ENCODE measurements at places on chromosomes 5 and 9.
A peak's percentile ranks its signal among the peaks of the same experiment; 100 is the strongest.

- H3K4me3 ChIP-seq: no peak overlapping the region
- H3K27ac ChIP-seq: no peak overlapping the region
- no peak for DNase-seq
- no peaks in the 10 kb centered on the region for H3K36me3 ChIP-seq
These were observed 55.3 kb downstream of the ARSB start for GRCh38 chr5:78929833-78930232.

- no peak overlapping the region for H3K4me3 ChIP-seq
- no peak for DNase-seq
- H3K27me3 ChIP-seq: no peaks in the 10 kb centered on the region
- no peaks in the 10 kb centered on the region for H3K36me3 ChIP-seq
These were observed 58.6 kb upstream of the RANBP3L start for GRCh38 chr5:36360307-36360706.

GRCh38 chr5:74239261-74239660, 401.3 kb downstream of the ENC1 start:
- H3K4me3 ChIP-seq: no peak overlapping the region
- no peaks in the 10 kb centered on the region for H3K27me3 ChIP-seq
- DNase-seq: no peak

- no peak for DNase-seq
- H3K36me3 ChIP-seq: no peaks in the 10 kb centered on the region
- H3K27ac ChIP-seq: no peak overlapping the region
- H3K4me1 ChIP-seq: no peaks in the 10 kb centered on the region
- no peak overlapping the region for H3K4me3 ChIP-seq
- no peaks in the 10 kb centered on the region for H3K27me3 ChIP-seq
These were observed 12.0 kb downstream of the PKD2L2 start for GRCh38 chr5:137901011-137901817.

- H3K27ac ChIP-seq: no peak overlapping the region
- DNase-seq: no peak
- no peak overlapping the region for H3K4me3 ChIP-seq
- H3K27me3 ChIP-seq: no peaks in the 10 kb centered on the region
- no peaks in the 10 kb centered on the region for H3K36me3 ChIP-seq
- H3K4me1 ChIP-seq: no peaks in the 10 kb centered on the region
These were observed 415.6 kb upstream of the TNC start for GRCh38 chr9:115533511-115533910.

DNA sequence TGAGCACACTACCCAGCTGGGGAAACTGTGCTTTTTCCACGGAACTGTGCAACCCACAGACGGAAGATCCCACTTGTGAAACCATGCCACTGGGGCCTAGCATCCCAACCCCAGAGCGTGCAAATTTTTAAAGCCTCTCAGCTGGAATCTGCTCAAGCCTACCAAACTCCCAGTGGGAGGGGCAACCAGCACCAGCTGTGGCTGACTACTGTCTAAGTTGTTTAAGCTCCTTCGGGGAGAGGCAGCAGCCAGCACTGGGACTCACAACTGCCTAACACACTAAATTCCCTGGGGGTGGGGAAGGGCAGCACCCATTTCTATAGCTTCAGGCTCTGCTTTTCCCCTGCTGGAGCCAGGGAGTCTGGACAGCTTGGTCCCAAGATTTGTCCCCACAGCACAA, 287.6 kb upstream of the MSX2 start:
- H3K4me3 ChIP-seq: no peak overlapping the region
- no peaks in the 10 kb centered on the region for H3K36me3 ChIP-seq
- no peaks in the 10 kb centered on the region for H3K4me1 ChIP-seq
- H3K27ac ChIP-seq: no peak overlapping the region
- H3K27me3 ChIP-seq: no peaks in the 10 kb centered on the region
- DNase-seq: no peak

DNA sequence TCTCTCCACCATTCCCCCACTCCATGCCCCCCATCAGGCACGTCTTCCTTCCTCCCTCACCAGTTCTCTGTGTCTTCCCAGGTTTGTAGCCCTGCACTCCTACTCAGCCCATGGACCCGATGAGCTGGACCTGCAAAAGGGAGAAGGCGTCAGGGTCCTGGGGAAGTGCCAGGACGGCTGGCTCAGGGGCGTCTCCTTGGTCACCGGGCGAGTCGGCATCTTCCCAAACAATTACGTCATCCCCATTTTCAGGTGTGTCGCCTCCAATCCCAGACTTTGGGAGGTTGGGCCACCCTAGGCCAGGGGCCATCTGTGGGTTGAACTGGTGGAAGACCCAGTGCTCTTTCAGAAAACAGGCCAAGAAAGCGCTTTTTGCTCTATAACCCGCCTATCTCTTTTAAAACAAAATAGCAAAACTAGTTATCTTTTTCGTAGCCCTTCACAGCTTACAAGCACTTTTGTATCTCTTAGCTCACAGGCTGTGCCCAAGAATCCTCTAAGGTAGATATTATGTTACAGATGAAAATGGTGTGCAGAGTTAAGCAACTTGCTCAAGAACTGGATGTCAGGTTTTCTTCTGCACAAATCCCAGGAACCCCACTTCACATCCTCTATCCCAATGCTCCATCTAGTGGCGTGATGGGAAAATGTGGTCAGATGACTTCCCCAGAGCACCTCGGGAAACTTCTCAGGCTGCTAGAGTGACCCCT, 56.2 kb downstream of the PLAC8L1 start:
- H3K36me3 ChIP-seq: no peaks in the 10 kb centered on the region
- H3K4me1 ChIP-seq: peaks cover 5% of the 10 kb centered on the region
- no peak overlapping the region for H3K4me3 ChIP-seq
- no peaks in the 10 kb centered on the region for H3K27me3 ChIP-seq

DNA sequence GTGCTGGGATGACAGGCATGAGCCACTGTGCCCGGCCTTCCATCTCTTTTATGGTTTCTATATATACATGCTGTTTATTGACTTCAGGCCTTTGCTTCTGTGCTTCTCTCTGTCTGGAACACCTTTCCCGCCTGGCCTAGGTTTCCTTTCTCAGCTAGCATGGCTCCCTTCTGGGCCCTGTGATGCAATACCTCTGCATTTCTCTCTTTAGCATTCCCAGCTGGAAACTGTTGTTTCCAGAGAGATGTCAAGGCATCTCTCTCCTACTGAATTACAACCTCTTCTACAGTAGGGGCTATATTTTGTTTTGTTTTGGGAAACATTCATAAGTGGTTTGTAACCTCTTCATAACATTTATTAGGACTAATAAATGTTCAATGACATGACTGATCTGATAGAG, 57.1 kb downstream of the RPS23 start:
- no peaks in the 10 kb centered on the region for H3K27me3 ChIP-seq
- H3K4me1 ChIP-seq: no peaks in the 10 kb centered on the region
- no peak overlapping the region for H3K4me3 ChIP-seq

GRCh38 chr9:117377046-117377445, 37.8 kb downstream of the ASTN2 start:
- H3K4me3 ChIP-seq: no peak overlapping the region
- H3K4me1 ChIP-seq: no peaks in the 10 kb centered on the region
- H3K27ac ChIP-seq: no peak overlapping the region
- H3K36me3 ChIP-seq: no peaks in the 10 kb centered on the region

- H3K4me3 ChIP-seq: no peak overlapping the region
- no peaks in the 10 kb centered on the region for H3K4me1 ChIP-seq
- H3K27me3 ChIP-seq: no peaks in the 10 kb centered on the region
- no peaks in the 10 kb centered on the region for H3K36me3 ChIP-seq
These were observed 88.2 kb downstream of the PALM2AKAP2 start for GRCh38 chr9:109868207-109868606.

DNA sequence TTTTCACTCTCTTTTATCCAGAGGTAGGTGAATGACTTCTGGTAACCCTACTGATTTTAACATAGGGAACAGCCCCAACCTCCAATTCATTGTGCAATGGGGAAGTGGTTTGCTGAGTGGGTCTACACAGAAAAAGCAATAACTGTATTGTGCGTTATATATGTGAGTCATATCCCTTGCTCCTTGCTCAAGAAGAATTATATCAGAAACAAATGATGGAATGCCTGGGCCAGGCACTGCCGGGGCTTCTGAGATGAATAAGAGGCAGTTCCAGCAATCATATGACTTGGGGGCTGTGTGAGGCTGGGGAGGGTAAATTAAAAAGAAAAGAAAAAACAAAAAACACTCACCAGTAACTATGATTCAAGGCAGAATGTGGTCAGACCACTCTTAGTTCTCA, 79.2 kb upstream of the ABCA1 start:
- no peak overlapping the region for H3K4me3 ChIP-seq
- peak overlapping the region; percentile 47 for H3K27ac ChIP-seq
- no peaks in the 10 kb centered on the region for H3K27me3 ChIP-seq
- no peaks in the 10 kb centered on the region for H3K36me3 ChIP-seq
- no peak for DNase-seq

- H3K27ac ChIP-seq: no peak overlapping the region
- no peak for DNase-seq
- H3K4me3 ChIP-seq: no peak overlapping the region
- H3K36me3 ChIP-seq: no peaks in the 10 kb centered on the region
- no peaks in the 10 kb centered on the region for H3K4me1 ChIP-seq
- H3K27me3 ChIP-seq: no peaks in the 10 kb centered on the region
These were observed 837.7 kb upstream of the ZNF608 start for GRCh38 chr5:125584140-125584520.

- H3K36me3 ChIP-seq: no peaks in the 10 kb centered on the region
- no peak for DNase-seq
- no peak overlapping the region for H3K27ac ChIP-seq
- H3K4me1 ChIP-seq: no peaks in the 10 kb centered on the region
These were observed 70.8 kb downstream of the FAT2 start for GRCh38 chr5:151520294-151520693.

DNA sequence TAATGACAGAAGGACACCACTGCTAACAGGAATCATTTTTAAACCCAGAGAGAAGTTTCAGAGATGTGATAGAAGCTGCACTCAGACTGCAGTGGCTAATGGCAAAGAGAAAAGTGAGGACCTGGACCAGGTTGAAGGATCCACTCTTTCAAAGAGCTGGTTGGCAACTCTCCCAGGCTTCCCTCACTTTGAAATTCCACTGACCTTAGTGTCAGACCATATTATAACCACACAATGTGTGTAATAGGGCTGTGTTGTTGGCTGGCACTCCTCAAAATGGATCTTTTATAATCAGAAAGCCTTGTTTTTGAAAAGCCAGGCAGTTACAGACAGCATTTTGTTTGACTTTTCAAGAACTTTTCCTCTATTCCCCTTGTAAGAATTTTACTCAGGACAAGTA, 280.7 kb downstream of the PRELID2 start:
- H3K27me3 ChIP-seq: no peaks in the 10 kb centered on the region
- no peak overlapping the region for H3K4me3 ChIP-seq
- H3K36me3 ChIP-seq: no peaks in the 10 kb centered on the region
- no peak overlapping the region for H3K27ac ChIP-seq

DNA sequence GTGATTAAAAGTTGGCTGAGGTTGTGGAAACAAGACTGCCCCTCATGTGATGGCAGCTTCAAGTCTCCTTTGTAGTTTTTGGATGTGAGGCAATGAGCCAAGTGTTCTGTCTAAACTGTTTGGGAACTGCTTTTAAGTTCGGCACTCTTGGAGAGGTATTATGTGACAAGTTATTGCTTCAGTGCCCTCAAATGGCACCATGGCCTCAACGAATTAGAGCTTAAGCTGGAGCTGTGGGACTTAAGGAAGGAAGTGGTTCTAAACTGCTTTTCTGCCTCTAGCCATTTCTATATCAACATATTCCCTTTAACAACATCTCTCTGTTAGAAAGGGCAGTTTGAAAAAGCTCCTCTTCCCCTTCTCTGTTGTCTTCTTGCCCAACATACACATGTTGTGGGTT, 227.7 kb downstream of the RFK start:
- DNase-seq: no peak
- no peak overlapping the region for H3K27ac ChIP-seq
- H3K36me3 ChIP-seq: no peaks in the 10 kb centered on the region
- no peak overlapping the region for H3K4me3 ChIP-seq
- H3K4me1 ChIP-seq: no peaks in the 10 kb centered on the region

DNA sequence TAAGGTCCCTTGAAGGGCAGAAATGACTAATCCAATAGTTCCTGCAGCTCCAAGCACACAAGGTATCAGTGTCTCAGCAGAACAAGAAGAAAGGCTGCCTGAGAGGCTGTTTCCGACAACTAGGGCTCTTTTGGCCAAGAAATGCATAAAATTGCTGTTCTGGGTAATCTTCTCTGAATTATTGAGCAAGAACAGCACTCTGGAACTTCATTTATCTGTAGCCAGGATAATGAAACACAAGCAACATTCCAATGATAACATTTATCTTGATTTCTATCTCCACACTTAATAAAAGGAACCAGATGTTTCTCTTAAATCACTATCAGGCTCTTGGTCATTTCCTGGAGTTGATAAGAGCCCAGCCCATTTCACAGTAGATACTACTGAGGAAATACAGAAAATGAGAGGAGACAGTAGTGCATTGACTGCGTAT, 17.0 kb upstream of the AUH start:
- H3K27ac ChIP-seq: no peak overlapping the region
- no peak overlapping the region for H3K4me3 ChIP-seq
- DNase-seq: no peak
- no peaks in the 10 kb centered on the region for H3K27me3 ChIP-seq
- H3K4me1 ChIP-seq: no peaks in the 10 kb centered on the region
- no peaks in the 10 kb centered on the region for H3K36me3 ChIP-seq

- H3K27me3 ChIP-seq: no peaks in the 10 kb centered on the region
- no peaks in the 10 kb centered on the region for H3K4me1 ChIP-seq
- peak within 1 kb of the TSS; percentile 67 for H3K4me3 ChIP-seq
- peak; percentile 85 for DNase-seq
- H3K36me3 ChIP-seq: no peaks in the 10 kb centered on the region
These were observed at the start of gene SNX24 for GRCh38 chr5:122845229-122846050. SNX24 (plus strand) TSS chr5:122845613; CDS start chr5:122845634, 21 bp downstream.

DNA sequence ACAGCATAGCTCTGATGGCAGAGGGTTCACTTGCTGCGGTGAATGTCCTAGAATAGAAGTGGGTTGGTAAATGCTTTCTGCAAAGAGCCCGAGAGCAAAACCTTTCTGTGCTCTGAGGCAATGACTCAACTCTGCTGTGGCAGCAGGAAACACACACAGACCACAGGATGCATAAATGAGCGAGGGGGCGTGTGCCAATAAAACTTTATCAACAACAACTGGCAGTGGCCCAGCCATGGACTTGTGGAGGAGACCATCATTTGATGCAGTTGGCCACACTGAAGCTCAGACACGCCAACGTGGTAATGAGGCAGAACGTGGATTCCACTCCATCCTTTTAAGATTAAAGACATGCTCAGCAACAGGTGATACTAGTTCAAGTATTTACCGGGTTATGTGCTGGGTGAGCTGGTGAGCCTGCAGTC, 6.8 kb downstream of the MRPL36 start:
- DNase-seq: peak; percentile 36
- peak overlapping the region; percentile 27 for H3K27ac ChIP-seq
- no peak overlapping the region for H3K4me3 ChIP-seq
- no peaks in the 10 kb centered on the region for H3K4me1 ChIP-seq
- H3K36me3 ChIP-seq: no peaks in the 10 kb centered on the region

- DNase-seq: no peak
- no peaks in the 10 kb centered on the region for H3K36me3 ChIP-seq
- no peak overlapping the region for H3K4me3 ChIP-seq
- no peaks in the 10 kb centered on the region for H3K27me3 ChIP-seq
- no peaks in the 10 kb centered on the region for H3K4me1 ChIP-seq
These were observed 10.0 kb downstream of the SMARCA2 start for GRCh38 chr9:2024888-2025782.

DNA sequence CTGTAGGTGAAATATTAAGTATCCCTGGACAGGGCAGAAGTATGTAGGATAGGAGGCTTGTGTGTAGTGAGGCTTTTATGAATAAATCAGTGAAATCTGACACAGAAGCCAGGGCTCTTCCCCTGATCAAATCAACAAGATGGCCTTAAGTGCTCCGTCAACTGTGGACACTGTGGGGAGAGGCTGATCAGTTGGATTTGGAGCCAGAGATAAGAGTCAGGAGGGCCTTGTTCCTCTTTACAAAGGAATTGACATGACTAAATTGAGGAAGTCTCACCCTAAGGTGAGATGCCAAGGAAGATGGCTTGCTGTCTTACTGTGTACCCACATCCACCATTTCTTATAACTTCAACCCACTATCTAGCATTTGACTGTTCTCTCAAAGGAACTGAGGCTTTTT, 91.6 kb upstream of the PRRC1 start:
- no peaks in the 10 kb centered on the region for H3K4me1 ChIP-seq
- DNase-seq: no peak
- no peak overlapping the region for H3K27ac ChIP-seq
- no peaks in the 10 kb centered on the region for H3K36me3 ChIP-seq

Measured in colonic mucosa (tissue), 4 donors.